Endothelial cell of coronary artery (primary cell): ENCODE measurements at places on chromosomes 6 and 20. TPM values are rescaled to one million over a fixed set of nuclear protein-coding genes. Genes with fewer than 3 reads are reported as not detected.

The PLCB1 gene
- 15.1 and 16.5 TPM in 2 replicates for total RNA-seq

The CENPW gene
- total RNA-seq: 9.8 and 23.6 TPM in 2 replicates

The ZC2HC1B gene
- not detected in 2 replicates for total RNA-seq

The EPHA7 gene
- total RNA-seq: 0.09 and 0.54 TPM in 2 replicates

The PTCHD4 gene
- 2.7 and 8.4 TPM in 2 replicates for total RNA-seq

The HEY2 gene
- 1.1 and 4.1 TPM in 2 replicates for total RNA-seq

The EYS gene
- total RNA-seq: under 0.01 TPM in 1 of 2 replicates, not detected in the other

The PLG gene
- not detected in 2 replicates for total RNA-seq

The ACSS1 gene
- total RNA-seq: 6.1 and 8.7 TPM in 2 replicates
